NK-92 treated with Interleukin-12 subunit alpha and Interleukin-12 subunit beta, amount 100 ng/mL, for 24 hours (cell line): ENCODE measurements at places on chromosomes 13 and 19.

GRCh38 chr13:30038884-30039283, 188.5 kb upstream of the UBL3 start:
- no peak for DNase-seq

DNA sequence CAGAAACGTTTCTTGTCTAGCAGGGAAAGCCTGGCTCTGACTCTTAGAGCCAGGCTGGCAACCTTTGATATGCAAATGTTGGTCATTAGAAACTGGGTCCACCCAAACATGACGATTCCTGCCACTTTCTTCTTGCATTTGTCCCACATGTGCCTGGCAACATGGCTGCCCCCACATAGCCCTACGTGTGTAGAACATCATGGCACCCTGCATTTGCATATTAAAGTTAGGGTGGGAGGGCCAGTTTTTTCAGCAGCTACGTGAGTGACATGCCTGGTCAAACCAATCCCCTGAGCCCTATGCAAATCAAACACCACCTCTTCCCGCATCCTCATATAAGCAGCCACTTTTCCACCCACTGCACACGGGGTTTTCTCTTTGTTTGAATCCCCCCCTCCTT, 95.0 kb downstream of the LIG4 start:
- DNase-seq, result no peak

DNA sequence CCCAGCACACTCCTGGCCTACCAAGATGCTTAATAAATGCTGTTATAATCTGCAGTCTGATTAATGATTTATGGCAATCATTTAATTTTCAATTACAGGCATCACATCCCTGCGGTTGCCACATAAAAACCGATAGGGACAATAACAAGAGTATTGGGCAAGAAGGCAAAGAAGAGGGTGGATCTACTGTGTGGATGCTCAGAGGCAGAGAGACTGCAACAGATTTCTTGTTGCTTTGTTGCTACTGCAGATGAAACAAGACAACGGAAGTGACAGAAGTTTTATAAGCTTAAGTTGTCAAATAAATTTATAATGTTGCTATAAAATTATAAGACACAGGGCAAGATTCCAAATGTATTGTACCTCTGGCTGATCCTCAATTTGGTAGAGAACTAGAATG, 154.8 kb downstream of the ABCC4 start:
- DNase-seq, result no peak

DNA sequence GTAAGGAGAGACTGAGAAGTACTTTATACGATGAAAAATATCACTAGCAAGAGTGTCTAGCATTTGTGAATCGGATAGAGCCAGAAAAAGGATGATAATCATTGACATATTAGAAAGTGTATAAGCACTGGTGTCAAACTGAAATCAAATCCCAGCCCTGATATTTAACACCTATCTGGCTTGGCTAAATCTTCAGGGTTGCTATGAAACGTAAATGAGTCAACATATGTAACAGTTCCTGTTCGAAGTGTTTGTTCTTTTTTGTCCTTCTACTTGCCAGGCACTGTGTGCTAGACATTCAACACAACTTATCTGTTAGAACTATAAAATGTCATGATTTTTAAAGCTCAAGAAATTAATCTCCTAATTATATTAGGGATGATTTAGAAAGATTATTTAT, 40.8 kb downstream of the SERPINE3 start:
- DNase-seq, result no peak

GRCh38 chr13:38686577-38687245, at the start of gene FREM2:
Gene FREM2, plus strand, starts transcription at chr13:38687077. Its CDS starts 268 bp downstream, at chr13:38687345.
- no peak for DNase-seq

- no peak for DNase-seq
These were observed 55.4 kb downstream of the GSX1 start for GRCh38 chr13:27847669-27848068.

GRCh38 chr13:106349080-106349931, 186.2 kb downstream of the EFNB2 start:
- DNase-seq, result no peak

DNA sequence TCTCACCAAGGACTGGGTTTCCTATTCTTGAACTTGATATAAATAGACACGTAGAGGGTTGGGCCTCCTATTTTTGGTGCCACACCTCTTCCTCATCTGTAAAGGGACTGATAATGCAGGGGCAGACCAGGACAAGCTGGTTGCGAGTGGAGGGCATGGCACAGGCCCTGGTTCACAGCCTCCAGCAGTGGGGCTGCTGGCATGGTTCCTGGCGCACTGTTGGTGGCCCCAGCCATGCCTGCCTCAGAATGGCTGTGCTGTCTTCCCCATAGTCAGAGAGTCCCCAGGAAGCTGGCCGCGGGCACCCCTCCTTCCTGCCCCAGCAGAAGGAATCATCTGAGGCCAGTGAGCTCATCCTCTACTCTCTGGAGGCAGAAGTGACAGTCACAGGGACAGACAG, 10.5 kb upstream of the OVOL3 start:
- no peak for DNase-seq

- peak; percentile 68 for DNase-seq
These were observed 11.1 kb upstream of the ARRDC2 start for GRCh38 chr19:17996826-17997316.

DNA sequence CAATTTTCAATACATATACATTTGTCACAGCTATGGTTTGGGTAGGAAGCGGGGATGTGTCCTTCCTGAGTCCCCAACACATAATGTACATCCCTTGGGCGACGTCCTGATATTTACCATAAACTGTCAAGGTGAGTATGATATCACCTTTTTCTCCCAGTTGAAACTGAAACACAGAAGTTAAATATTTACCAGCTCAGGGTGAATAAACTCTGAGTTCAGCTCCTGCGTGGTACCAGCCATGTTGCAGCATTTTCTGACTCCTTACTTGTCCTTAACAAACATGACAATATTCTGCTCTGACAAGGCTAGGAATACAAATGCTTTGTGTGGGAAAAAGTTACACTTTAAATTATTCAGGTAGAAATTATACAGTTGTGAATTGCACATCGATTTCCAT, 294.2 kb downstream of the TEX29 start:
- DNase-seq, result no peak

GRCh38 chr13:38979891-38980749, 10.5 kb downstream of the STOML3 start:
- DNase-seq, result no peak

GRCh38 chr13:104769545-104769944, 1703.3 kb upstream of the SLC10A2 start:
- no peak for DNase-seq

GRCh38 chr19:42480335-42481095, 37.8 kb upstream of the CXCL17 start:
- peak; percentile 54 for DNase-seq

GRCh38 chr13:67520886-67521285, 290.8 kb upstream of the PCDH9 start:
- DNase-seq, result no peak

GRCh38 chr13:41471785-41472184, 14.4 kb downstream of the RGCC start:
- no peak for DNase-seq

GRCh38 chr19:47363758-47364531, 14.8 kb downstream of the DHX34 start:
- no peak for DNase-seq

DNA sequence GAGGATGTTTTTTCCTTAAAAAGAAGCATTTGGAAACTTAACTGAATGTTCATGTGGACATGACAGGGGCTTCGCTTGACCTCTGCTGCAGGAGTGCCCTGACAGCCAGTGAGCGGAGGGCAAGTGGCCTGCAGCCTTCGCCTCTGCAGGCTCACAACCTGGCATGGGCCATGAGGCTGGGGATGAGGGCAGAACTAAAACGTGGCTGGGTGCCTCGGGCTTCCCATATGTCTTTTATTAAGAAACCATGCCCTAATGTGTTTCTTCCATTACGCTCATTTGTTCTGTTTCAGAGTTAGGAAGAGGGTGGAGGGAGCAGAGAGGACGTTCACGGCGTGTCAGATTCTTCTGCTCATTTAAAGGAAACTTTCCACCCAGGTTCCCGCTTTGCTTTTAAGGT, 2.9 kb downstream of the ARHGEF7 start:
- no peak for DNase-seq

- no peak for DNase-seq
These were observed 140.8 kb downstream of the SHISA2 start for GRCh38 chr13:25910991-25911419.

- DNase-seq, result no peak
These were observed 102.7 kb downstream of the LMO7 start for GRCh38 chr13:75738841-75739240.

DNA sequence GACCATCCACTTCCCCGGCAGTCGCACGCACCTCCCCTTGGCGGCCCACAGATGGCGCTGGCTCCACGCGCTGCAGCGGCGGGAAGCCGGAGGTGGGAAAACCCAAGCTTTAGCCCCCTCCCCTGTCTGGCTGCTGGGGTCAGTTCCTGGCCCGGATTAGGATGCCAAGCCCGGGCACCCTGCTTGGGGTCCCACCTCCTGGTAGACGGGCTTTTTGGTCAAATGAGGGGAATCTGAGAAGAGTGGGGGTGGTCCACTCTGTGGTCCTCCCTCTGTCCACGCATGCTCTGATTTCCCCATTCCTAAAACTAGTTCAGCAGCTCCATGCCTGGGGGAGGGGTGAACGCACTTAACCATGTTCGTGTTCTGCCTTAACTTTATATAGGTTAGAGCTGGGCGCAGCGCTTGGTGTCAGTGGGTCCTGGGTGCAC, 8.1 kb upstream of the ADGRE2 start:
- DNase-seq, result no peak

DNA sequence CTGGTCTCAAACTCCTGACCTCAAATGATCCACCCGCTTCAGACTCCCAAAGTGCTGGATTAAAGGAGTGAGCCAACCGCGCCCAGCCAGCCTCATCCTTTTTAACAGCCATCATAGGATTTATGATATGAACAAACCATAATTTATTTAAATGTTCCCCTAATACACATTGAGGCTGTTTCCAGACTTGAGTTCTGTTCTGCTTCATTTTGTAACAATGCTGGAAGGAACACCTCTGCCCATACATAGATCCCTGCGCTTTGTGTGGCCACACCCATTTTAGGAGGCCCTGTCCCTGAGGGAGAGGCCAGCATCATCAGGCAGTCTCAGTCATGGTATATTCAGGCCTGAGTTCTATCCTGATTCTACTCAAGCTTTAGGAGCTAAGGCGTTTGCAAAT, 35.9 kb downstream of the TPT1 start:
- DNase-seq, result no peak

DNA sequence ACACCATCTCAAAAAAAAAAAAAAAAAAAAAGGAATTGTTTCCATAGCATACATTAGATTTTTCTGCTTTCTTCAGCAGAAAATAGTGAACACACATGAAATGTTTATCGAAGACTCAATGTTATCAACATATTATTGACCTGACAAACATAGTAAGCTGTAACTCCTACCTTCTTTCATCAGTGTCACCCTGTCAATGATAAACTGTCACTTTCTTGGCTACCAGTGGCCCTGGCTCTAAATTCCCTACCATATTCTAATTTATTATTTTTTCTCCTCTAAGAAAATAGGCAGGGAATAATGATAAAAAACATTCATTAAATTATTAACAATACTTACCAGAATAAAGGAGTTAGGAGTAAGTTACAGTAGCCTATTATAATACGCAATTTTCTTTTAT, 127.3 kb upstream of the KLHL1 start:
- DNase-seq, result no peak

DNA sequence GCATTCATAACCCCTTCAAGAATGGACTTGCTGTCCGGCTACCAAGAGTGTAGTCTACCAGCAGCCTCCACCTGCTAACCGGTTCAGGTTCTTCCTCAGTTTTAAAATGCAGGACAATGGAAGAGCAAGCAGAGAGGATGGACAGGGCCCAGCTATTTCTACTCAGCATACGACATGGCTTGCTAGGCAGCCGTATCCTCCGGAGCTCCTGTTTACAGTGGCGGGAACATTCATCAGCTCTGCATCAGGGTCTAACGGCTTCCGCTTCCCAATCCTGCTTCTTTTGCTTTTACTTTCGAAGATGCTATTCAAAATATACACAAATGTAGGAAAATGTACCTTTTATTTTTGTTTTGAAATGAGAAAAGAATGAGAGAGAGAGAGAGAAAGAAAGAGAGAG, 118.5 kb downstream of the TRPC4 start:
- DNase-seq, result no peak

- no peak for DNase-seq
These were observed 97.9 kb downstream of the UGGT2 start for GRCh38 chr13:95955255-95955654.

GRCh38 chr19:28264556-28264955, 948.4 kb downstream of the UQCRFS1 start:
- no peak for DNase-seq

DNA sequence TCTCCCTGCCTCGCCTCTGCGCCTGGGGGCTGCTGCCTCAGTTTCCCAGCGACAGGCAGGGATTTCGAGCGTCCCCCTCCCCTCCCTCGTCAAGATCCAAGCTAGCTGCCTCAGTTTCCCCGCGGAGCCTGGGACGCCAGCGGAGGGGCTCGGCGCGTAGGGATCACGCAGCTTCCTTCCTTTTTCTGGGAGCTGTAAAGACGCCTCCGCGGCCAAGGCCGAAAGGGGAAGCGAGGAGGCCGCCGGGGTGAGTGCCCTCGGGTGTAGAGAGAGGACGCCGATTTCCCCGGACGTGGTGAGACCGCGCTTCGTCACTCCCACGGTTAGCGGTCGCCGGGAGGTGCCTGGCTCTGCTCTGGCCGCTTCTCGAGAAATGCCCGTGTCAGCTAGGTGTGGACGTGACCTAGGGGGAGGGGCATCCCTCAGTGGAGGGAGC, 722 bp upstream of the ICAM1 start:
- DNase-seq, result peak; percentile 89

DNA sequence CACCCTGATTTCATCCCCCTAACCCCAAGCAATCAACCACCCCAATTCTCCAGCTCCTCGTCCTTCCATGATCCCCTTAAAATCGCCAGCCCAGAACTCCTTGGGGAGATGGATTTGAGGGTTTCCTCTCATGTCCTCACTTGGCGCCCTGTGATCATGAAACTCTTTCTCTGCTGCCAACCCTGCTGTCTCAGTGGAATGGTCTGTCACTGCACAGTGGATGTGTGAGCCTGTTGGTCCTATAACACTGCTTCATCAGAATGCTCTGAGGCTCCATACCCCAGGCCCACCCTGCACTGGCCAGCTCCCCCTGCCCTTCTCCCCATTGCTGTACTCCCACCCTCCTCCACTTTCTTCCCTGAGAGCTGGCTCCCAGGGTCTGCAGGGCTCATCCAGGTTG, 12.6 kb upstream of the ZNF792 start:
- no peak for DNase-seq

- DNase-seq, result no peak
These were observed 19.7 kb downstream of the RANBP3 start for GRCh38 chr19:5958074-5958850.

- DNase-seq, result no peak
These were observed 109.5 kb upstream of the MIR17HG start for GRCh38 chr13:91238036-91238435.

GRCh38 chr19:27652281-27652680, 1560.7 kb downstream of the UQCRFS1 start:
- DNase-seq, result no peak

DNA sequence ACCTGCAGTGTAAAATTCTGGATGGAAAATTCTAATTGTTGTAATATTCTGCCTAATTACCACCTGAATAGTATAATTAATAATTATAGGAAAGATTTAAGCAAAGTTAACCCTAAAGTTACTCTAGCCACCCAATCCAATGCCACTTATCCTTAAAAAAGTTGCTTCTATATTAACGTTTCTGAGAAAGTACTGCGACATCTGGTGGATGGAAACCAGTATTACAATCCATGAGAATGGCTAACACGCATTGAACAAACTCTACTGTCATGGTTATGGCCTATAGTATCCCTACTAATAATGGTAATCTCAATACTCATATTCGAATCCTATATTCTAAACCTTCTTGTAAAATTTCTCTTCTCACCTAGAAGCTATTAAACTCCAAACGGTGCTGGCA, 1551.8 kb downstream of the SLITRK1 start:
- no peak for DNase-seq
